Activated CD4-positive, alpha-beta T cell treated with anti-CD3 and anti-CD28 coated beads, Interleukin-2, amount 50 U/mL, for 4 hours (primary cell): ENCODE measurements at places on chromosomes 16 and 17.

- no peak for DNase-seq
Observed at GRCh38 chr16:75012380-75013081, 13.7 kb downstream of the ZNRF1 start.

DNA sequence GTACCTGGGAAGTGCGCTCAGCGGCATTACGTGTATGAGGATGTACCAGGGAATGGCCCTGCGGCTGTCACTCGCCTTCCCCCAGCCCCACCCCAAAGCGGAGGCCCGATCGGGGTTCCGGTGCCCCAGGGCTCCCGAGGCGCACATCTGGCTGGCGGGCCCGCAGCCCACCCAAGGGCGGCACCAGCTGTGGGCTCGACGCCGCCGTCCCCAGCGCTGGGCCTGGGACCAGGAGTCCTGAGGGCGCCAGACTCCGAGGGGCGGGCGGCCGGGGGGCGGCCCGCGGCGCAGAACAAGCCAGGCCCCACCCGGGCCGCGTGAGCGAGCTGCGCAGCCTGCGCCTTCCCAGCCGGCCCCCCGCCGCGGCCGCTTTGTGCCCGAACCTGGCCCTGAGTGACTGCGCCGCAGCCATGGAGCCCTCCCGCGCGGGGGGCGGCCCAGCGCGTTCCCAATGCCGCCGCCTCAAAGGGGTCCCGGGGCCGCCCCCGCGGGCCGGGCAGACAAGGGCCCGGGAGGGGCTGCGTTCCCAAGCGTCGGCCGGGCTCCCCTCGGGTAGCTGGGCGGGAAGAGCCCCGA lies 17.4 kb downstream of the ZNF423 start:
- no peak for DNase-seq

- DNase-seq = no peak
Observed at GRCh38 chr17:70109497-70109896, 34.5 kb downstream of the KCNJ16 start.

GRCh38 chr17:78500806-78501205 lies 76.4 kb downstream of the DNAH17 start:
- no peak for DNase-seq

DNA sequence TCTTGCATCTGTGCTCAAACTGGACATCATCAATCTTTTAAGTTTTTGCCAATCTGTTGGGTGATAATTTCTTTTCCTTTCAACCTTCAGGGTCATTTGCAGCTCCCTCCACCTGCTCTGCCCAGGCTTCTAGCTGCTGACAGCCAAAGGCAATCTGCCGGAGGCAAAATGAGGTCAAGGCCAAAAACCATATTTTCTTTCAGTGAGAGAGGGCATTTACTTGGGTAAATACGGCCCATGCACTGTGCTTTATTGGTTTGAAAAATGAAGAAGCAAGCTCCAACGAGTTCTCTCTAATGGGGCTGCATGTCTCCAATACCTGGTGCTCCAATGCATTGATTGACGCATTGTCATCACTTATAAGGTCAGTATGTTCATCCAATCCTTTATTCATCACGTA lies 23.1 kb downstream of the RBFOX1 start:
- no peak for DNase-seq

GRCh38 chr16:495127-495748 lies 32.3 kb upstream of the CAPN15 start:
- no peak for DNase-seq

DNA sequence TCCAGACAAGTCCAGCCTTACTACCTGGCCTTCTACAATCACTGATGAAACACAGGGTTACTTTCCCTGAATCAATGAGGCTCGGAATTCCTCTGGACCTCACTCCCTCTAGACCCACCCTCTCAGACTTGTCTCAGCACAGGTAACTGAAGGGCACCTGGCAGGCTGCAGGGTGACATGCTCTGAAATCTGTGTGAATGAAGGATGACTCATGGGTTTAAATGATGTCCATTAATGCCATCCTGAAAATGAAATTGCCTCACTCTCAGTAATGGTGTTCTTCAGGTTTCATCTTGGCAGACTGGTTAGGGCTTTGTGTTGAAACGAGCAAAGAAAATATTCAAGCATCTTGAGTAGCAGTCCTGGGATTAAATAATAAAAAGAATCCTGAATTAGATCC lies 134.4 kb downstream of the MAF start:
- no peak for DNase-seq

DNA sequence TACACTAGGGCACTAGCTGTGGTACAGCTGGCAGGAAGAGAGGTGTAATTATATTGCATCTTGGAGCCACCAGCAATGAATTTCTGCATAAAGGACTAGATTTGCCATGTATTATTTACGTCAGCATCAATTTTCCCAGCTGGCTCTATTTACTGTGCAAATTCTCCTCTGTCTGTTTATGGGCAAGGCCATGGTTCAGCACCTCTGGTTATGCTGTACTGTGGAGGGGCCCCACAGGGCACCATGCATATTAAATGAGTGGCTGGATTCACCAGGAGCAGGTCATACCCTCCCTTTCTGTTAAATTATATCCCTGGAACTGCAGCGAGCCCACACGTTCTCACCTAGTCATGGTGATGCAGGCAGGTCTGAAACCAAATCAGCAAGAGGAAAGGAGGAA lies 19.8 kb downstream of the RAD51D start:
- DNase-seq = no peak

DNA sequence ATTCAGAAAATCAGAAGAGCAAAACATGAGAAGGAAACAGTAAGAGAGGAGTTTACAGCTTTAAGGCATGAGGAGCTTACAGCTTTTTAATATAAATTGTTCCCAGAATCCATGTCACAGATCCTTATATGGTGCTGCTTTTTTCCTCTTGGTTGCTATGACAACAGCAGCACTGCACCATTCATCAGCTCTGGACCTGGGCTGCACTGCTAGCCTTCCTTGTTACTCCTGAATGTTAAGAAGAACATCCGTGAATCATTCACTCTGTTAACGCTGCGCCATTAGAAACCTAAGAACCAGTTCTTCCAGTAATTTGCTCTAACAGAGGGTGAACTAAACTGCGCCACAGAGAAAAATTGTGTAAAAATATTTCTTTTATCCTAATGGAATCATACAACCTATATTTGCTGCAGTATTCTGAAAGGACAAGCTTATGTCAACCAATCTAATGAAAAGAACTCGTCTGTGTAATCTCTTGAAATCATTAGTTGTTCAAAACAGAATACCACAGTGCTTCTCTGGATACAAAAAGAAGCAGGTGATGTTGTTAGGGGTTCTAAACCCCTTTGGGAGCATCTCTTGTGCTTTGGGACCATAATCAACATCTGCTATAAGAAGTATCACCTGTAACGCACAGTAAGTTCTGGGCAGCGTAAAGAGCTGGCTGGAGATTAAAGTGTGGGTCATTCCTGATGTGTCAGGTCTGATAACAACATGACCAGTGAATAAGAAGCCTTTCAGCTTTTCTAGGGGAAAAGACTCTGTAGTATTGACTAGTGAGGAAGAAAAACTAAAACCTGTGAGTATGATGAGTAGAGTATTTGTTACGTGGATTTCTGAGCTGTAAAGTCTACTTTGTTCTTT lies 151.2 kb downstream of the TANC2 start:
- DNase-seq = no peak

- DNase-seq = no peak
Observed at GRCh38 chr17:37094391-37094790, 145.6 kb downstream of the AATF start.

DNA sequence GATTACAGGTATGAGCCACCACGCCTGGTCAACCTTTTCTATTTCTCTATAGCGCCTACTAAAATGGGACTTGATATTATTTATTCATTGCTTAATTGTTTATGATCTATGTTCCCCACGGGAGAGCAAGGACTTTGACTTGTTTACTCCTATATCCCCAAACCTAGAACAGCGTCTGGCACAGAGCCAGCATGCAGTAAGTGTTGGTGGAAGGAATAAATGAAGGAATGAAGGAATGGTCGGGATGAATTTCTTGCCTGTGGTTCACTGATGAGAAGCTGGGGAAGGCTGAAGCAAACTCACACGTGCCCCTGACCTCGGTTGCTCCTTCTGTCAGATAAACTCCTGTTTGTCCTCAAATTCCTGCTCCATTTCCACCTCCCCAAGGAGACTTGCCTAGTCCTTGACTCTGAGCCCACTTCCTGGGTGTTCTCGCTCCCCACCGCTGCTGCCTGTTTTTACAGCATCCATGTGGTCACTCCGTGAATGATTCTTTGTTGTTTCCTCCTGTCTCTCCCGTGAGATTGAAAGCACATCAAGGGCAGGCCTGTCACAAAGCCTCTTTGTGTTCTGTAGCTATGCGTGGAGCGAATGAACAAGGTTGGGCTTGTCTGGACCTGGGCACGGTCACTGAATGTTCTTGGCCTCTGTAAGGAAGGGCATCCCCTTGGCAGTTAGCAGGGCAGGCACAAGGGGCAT lies 17.3 kb downstream of the C17orf100 start:
- no peak for DNase-seq

DNA sequence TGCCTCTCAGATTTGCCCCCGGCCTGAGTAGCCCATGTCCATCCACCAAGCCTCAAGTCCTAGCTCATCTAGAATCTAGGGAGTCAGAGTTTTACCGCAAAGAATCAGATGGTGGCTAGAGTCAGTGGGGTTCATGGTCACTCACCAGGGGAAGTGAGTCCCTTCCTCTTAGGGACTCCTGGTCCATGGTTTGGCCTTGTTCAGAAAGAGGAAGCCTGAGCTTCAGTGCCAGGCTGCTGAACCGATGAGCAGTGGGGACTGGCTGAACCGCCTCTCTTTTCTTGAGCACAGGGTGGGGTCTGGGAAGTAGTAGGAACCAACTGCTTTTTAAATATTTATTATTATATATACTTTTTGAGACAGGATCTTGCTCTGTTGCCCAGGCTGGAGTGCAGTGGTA lies 160.3 kb downstream of the NTN1 start:
- no peak for DNase-seq

GRCh38 chr17:15233022-15233805 lies 31.9 kb downstream of the PMP22 start:
- DNase-seq = no peak

DNA sequence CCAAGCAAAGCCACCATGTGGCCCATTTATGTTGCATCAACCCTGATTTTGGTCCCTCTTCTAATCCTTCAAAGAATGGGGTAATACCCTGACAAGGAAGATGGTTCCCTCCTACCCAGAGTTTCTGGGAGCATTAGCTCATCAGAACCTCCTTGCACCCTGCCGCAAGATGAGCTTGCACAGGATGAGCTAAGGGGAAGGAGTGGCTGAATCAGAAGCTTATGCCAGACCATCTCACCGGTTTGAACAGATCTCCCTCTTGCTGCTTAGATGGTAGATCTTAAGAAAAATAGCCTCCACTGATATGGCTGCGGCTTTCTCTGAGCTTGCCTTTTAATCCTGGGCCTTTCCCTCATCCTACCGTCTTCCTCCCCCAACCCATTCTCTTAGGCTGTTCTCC lies 175.1 kb downstream of the SOX9 start:
- no peak for DNase-seq

DNA sequence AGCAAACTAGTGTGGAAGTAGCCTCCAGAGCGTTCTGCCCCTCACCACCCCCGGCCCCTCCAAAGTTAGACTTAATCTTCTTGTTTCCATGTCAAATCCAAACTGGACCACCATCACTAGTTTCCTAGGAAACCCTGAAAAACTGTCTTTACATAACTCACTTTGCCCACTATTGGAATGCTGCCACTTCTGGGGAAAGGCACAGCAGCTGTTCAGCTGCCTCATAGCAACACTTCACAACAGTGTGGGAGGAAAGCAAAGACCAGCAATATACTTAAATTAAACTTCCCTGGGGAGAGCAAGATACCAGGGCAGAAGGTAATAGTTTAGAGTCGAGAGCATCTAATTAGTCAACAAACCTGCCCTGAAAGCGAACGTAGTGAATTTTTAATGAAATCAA lies 452.2 kb downstream of the KCNJ2 start:
- no peak for DNase-seq

GRCh38 chr17:32355649-32356377 lies 5.9 kb downstream of the ZNF207 start:
- DNase-seq = no peak

DNA sequence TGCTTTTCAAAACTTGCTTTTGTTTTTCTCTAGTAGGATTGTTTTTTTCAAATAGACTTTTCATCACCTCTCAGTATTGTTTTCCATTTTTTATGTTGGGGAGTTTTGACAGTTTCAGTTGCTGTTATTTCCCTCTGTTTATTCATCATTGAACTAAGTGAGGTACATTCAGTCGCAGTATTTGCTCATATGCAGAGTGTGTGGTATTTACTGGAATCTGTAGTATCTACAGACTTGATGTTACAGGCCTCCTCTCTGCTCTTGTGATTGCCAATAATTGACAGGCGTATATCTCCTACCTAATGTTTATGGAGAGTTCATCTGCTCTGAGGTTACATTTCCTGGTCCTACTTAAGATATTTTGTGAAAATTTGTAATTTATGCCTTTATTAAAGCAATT lies 49.6 kb downstream of the COX10 start:
- no peak for DNase-seq

GRCh38 chr17:930258-930657 lies 49.3 kb downstream of the NXN start:
- no peak for DNase-seq

DNA sequence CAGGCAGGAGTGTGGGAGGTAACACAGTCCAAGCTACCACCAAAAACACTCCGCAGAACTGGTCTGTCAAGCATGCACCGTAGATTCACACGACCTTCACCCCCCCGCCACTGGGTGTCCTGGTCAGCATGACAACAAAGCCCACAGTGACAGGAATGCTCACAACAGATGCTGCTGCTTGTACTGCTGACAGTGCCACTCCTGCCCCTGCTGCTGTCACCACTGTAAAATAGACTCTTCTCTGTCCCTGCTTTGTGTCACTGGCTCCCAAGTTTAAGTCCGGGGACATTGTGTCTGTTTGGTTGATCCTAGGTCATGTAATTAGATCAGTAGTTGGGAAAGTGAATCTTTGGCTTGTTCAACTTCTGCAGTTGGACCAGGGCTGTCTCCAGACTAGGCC lies 7.0 kb upstream of the ODF4 start:
- no peak for DNase-seq

DNA sequence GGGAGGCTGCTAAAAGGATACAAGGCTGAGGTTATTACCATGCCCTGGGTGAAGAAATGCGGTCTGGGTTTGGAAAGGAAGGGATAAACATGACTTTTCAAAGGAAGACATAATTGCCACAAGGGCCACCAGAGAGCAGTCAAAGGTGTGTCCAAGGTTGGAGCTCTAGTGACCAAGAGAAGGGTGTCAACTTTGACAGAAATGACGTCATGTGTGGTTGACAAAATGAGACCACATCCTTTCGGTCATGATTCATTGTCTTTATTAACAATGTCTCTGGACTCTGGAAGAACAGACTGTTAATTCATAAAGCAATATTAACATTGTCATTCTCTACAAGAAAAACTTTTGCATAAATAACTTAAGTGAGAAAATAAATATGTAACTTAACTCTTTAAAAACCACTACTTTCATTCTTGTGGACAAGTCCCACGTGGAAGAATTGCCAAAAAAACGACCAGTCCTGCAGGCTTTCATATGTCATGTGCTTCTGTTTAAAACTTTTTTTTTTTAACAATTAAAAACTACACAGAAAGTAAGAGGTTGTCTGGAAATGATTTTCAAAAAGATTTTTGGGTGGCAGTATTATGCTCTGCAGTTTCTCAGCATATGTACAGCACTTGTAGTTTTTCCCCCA lies 5.0 kb downstream of the SOST start:
- DNase-seq = no peak
